SK-MEL-5 (cell line): ENCODE measurements at places on chromosomes 2 and 18.
A peak's percentile ranks its signal among the peaks of the same experiment; 100 is the strongest.

- no peak for DNase-seq
These were observed 69.0 kb downstream of the DDX1 start for GRCh38 chr2:15660491-15661294.

DNA sequence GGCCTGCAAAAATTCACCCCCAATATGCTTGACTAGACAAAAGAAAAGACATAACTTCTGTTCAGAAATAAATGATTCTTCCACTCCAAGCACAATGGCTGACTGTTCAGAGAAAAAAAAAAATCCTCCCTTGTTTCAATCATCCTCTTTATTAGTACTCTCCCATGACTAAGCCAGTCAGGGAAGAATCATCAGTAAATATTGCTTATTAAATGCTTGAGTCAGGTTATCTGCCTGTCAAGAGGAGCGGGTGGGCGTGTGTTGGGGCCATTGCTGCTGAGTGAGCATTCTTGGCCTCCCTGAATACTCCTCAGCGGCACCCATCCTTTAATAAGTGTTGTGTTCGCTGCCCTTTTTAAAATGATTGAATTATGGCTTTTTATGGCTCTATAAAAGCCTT is 1334.8 kb upstream of the CELF4 start:
- peak; percentile 8 for DNase-seq

- DNase-seq: peak; percentile 99
These were observed 17.1 kb downstream of the ANKRD44 start for GRCh38 chr2:197293252-197294007.

GRCh38 chr2:215454519-215455246 is 18.8 kb upstream of the FN1 start:
- DNase-seq: peak; percentile 61

DNA sequence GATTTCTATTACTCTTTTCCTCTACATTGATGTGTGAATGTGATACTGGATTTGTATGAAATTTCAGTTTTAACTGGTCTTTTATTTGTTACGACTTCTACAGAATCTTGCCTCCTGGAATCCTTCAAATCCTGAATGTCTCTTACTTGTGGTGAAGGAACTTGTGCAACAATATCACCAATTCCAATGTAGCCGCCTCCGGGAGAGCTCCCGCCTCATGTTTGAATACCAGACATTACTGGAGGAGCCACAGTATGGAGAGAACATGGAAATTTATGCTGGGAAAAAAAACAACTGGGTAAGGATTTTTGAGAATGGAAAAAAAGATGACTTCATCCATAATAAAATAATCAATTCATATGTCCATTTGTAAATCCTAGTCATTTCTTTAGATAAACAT is 134.6 kb downstream of the BABAM2 start:
- no peak for DNase-seq

DNA sequence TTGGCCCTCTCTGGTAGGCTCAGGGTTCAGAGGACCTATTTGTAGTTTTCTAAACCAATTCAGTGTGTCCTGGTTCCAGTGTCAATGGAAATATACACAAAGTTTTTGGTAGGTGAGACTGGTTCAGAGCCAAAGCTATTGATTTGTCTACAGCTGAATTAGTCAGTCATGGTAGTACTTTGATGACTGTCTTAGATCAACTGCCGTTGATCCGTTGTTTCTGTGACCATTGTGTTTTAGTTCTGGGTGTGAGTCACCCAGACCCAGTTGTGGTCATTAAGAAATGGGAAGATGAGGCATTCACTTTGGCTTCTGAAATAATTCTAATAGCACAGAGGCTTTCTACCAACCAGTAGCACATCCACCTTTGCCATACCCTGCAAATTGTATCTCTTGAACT is 16.0 kb upstream of the RPE start:
- no peak for DNase-seq

- no peak for DNase-seq
These were observed 12.9 kb downstream of the IER3IP1 start for GRCh38 chr18:47163241-47163640.

DNA sequence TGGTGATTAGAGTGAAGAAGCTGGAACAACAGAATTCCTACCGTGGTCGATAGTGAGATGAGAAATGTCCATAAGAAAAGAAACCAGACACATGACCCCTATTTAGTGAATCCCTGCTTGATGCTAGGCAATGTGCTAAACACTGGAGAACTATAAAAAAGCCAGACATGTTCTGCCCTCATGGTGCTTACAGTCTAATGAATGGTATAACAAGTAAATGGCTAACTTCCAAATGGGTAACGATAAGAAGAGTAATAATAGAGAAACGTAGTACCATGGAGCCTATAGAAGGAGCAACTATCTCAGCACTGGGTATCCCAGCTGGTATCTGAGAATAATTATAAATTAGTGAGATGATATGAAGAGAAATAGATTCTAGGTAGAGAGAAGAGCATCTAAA is 5.0 kb downstream of the DSG2 start:
- no peak for DNase-seq

GRCh38 chr2:61529944-61530735 is 8.0 kb downstream of the XPO1 start:
- no peak for DNase-seq

DNA sequence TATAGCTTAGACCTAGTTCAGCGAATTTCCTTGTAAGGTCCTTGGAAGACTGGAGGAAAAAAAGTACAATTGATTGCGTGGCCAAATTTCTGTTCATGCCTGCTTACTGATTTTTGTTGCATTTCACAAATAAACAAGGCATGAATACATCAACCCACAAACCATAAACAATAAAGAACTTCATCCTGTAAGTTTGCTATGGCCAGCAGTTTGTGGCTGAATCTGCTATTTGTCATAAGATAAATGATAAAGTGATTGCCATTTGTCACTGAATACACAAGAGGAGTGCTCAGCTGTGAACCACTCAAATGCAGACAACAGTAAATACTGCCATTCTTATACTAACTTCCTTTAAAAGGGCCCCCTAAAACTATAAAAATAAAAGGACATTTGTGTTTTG is 259.5 kb downstream of the CCDC178 start:
- DNase-seq: no peak

GRCh38 chr2:203476881-203477280 is 58.2 kb downstream of the RAPH1 start:
- DNase-seq: no peak

DNA sequence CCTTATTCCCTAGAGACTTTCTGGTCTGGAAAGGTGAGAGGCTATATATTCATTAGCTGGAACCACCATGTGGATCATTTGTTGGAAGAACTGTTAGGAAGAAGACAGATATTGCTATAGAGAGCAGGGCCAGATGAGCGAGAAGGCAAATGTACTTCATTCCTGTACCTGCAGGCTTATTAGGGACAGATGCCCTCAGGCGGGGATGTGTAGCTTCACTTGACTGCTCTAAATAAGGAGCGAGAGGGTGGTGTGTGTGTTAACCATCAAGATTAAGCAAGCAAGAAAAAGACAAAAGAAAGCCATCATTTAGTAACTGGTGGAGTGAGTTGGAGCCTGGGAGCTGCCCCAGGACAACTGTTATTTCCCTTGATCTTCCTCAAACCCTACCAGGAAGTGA is 36.4 kb downstream of the NEDD4L start:
- DNase-seq: no peak

- no peak for DNase-seq
These were observed 242.1 kb upstream of the MYT1L start for GRCh38 chr2:2573205-2573604.

- DNase-seq: no peak
These were observed 170.9 kb downstream of the ZNF521 start for GRCh38 chr18:25180973-25181548.

- no peak for DNase-seq
These were observed 276.5 kb downstream of the LRRTM1 start for GRCh38 chr2:80028051-80028450.

DNA sequence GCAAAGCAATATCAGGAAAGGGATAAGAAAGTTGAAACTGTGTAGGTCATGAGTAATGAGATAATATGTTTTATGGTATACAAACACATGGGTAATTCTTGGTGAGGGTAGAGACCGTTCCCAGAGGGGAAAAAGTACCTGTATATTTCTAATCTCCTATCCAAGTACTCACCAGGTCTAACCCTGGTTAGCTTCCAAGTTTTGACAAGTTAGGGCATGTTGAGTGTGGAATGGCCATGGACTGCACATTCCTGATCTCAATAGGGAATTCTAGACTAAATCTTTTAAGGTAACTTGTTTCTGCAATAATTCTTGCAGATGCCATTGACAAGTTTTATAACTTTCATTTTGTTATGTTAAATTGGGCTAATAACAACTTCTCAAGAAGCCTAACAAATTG is 216.6 kb downstream of the SPAG16 start:
- DNase-seq: no peak

GRCh38 chr2:6722574-6722973 is 143.1 kb downstream of the CMPK2 start:
- no peak for DNase-seq

DNA sequence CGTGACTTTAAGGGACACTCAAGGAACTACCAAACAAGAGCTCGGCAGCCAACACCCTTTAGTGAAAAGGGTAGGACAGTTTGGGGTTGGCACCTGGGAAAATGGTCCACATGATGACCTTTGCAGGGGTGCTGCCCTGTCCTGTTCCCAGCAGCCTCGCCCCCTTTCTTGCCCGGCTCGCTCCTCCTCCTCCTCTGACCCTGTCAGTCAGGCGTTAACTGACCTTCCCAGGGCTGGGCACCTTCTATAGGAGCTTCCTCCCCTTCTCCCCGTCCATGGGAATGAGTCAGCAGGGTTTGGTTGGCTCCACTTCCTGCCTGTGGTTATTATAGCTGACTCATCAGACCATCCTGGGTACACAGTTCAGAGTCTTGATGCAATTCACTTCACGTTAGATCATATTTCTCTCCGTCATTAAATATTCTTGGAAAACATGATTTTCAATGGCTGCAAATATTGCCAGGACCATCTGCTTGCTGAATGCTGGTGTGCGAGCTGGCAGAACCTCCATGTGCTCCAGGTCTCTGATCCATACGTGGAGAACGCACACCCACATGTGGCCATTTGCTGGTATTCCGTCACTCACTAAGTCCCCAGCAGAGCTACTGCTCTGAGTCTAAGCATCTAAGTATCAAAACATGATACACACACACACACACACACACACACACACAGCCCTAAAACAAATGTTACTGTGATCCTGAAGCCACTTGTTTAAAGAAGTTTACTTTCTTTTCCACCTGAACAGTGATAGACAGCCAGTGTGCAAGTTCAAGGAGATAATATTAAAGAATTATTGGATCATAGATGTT is 185.0 kb downstream of the ANAPC1 start:
- peak; percentile 89 for DNase-seq

DNA sequence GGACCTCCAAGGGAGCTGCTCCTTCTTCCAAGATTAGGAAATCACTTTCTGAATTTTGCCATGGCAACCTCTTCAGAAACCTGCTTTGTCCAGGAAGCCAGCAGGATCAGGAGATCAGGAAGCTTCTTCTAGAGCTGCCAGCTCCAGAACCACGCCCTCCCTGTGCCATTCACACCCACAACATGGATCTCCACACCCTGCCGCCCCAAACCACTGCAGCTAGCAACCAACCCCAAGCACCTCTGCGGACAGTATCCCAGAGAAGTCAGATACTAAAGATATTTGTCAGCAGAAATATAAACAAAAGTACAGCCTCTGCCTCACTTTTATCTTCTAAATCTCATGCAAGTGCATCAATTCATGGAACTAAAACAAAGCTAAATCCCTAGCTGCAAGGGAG is 106.4 kb downstream of the VIT start:
- no peak for DNase-seq

DNA sequence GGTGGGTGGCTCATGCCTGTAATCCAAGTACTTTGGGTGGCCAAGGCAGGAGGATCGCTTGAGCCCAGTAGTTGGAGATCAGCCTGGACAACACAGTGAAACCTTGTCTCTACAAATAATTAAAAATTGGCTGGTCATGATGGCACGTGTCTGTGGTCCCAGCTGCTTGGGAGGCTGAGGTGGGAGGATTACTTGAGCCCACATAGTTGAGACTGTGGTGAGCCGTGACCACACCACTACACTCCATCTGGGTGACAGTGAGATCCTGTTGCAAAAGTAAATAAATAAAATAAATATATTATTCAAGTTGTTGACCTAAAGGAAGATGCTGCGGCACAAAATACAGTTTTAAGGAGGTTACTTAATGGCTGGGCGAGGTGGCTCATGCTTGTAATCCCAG is 72.7 kb downstream of the LAMA3 start:
- DNase-seq: no peak

DNA sequence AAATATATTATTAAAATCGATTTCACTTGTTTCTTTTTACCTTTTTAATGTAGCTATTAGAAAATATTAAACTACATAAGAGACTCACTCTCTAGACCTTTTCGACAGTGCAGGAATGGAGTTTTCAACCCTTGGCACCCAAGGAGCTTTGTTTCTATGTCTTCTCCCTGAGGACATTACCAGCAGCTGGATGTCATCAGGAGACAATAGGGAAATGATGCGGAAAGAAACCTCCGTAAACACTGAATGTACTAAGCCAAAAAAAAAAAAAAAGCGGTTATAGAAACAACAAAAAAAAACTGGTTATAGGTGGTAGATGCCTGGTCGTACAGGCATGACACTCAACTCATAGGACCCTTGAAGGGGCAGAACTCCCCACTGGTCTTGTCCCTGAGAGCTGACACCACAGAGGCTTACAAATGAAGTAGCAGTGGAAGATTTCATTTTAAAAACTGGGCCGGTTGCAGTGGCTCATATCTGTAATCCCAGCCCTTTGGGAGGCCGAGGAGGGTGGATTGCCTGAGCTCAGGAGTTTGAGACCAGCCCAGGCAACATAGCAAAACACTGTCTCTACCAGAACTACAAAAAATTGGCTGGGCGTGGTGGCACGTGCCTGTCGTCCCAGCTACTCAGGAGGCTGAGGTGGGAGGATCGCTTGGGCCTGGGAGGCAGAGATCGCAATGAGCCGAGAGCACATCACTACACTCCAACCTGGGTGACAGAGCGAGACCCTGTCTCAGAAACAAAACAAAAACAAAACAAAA is 23.8 kb downstream of the THAP4 start:
- DNase-seq: no peak

DNA sequence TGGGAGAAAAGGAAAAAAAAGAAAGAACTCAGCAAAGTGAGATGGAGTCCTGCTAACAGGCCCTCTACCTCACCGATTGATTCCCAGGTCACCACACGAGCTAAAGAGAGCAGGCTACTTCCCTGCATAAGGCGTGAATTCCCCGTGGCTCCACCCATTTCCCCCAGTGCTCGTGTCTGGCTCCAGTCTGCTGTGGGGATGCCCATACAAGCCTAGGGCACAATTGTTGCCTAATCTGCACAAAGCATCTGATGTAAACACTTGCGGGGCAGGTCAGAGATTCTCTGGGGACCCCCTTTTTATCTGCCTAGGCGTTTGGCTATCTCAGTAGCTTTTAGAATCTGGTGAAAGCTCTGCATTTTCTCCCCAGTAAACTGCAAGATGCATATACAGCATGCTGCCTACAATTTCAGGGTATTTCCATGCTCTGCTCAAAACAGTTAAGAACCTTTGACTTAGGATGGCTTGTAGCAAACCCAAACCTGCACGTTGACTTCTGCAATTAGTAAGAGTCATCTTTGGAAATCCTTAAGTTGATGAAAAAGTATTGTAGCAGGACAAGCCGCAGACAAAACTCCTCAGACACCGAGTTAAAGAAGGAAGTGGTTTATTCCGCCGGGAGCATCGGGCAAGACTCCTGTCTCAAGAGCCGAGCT is 34.8 kb downstream of the MYO3B start:
- DNase-seq: no peak

GRCh38 chr18:36481201-36481657 is 183.7 kb downstream of the FHOD3 start:
- DNase-seq: no peak
